ENCODE measurements at places on chromosomes 12 and 14.

DNA sequence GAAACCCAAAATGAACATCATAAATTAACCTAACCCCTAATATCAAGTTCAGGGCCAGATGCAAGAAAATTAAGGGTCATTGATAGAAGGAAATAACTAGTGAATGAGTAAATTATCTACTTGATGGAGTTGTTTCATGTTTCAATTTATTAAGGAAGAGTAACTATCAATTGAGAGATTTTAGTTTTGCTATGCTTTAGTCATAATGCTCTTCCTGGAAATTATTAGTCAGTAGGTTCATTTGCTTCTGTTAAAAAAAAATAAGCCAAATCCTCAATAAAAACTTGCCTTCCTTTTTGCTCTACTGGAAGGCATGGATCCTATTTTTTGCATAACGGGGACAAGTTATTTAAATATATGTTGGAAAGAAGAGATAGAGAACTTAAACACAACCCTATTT lies 59.0 kb upstream of the HIF1A start:
- no peak for DNase-seq

DNA sequence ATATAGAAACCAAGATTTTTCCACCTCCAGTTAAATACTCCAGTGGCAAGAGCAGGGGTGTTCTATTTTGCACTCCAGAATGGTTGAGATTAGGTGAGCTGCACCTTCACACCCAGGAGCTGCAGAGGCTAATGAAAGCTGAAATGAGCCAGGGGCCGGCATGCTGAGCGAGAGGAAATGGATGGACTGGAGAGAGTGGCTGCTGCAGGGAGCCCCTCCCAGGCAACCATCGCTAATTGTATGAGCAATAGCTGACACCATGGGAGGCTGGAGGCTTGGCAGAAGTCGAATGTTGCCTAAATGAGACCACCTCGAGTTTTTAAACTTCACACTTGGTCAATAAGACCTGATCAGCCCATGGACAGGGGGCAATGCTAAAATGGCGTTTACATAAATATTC lies 301.8 kb upstream of the TMPO start:
- no peak for DNase-seq

GRCh38 chr12:288687-289086 lies 26.1 kb upstream of the SLC6A13 start:
- no peak for DNase-seq

DNA sequence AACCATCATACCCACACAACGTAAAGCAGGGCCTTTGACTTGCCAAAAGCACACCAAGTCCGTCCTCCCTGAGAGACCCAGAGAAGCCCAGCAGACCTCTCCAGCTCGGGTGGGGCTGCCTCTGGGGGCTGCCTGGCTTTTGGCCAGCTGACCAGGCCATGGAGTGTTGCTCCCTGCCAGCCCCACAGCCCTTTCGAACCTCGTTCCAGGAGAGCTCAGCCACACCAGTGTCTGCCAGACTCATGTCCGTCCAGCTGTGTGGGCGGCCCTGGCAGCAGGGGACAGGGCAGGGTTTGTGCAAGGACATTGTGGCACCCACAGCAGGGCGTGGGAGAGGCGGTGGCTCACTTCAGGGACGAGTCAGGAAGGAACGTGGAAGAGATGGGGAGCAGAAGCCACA lies 22.6 kb upstream of the IRF2BPL start:
- DNase-seq: no peak

DNA sequence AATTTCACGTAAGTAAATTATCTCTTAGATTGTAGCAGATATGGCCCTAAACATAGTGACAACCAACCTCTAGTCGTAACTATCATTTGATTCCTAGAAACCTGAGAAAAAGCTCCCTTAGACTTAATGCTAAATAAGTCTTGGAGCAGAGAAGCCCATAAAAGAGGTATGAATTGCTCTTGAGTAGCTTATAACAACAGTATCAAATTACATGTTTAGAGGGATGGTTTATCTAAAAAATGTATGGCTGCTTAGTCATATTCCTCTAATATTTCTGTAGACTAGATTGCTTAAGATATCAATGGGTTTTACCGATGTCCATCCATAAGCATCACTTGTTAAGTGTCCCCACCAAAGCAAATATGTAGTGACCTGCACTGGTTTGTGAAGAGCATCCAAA lies 259.7 kb downstream of the NELL2 start:
- no peak for DNase-seq

DNA sequence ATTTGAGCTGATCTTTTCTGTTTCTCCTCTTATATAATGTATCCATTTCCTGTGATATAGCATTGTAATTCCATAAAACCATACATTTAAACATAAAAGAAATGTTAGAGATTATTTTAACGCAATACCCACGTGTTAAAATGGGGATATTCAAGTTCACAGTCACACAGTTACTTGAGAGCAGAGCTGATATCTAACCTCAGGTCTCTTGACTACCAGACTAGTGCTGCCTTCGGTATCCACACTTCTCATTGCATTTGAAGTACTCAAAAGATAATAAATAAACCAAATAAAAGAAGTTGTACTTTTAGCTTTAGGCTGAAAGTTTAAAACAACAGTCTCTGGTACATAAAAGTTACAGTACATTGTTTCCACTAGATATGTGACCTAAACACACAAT lies 2.9 kb downstream of the CLECL1 start:
- DNase-seq: no peak

DNA sequence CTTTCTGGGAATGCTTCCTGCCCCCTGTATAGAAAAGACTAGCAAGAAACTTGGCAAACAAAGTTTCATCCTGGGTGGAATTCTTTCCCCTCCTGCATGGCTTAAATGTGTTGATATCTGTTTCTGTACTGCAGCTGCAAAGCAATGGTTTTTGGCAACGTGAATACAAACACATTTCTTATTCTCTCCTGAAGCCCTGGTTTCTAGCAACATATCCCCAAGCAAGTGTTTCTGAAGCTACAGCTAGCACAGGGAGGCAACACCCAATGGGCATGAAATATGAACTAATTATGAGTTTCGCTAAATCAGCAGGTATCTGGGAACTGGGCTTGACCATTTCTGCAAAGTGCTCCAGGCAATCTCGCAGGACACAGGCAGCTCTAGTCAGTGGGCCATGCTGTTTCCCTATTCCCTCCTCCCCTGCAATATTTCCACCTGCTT lies 392.3 kb upstream of the TMPO start:
- no peak for DNase-seq

DNA sequence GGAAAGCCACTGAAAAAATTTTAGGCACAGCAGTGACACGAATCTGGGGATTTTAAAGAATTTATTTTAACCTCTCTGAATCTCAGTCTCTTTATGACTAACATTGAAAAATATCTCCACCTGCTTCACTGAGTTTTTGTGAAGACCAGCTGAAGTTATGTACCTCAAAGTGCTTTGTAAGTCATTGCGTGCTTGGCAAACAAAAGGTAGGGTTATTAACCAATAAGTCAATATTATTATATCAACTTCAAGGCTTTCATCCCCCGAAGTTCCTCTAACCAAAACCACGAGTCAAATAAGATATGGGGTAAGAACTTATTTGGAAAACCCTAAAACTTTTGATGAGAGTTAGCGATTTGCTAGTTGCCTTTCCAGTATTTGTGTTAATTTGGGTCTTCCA lies 62.3 kb downstream of the HSPB8 start:
- no peak for DNase-seq

DNA sequence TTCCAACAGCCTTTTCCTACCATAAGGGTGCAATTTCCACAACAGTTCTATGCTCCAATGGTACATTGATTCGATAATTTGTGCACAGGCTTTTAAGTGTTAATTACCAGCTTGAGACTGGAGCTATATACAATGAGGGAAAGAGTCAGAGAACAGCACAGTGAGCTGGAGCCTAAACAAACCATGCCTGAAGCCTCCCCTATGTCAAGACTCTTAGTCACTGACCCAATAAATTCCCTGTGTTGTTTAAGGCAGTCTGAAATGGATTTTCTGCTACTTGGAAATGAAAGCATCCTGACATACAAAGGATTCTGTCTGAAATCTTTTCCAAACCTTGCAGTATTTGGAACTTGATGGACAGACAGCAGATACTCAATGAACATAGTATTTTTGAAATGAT lies 149.0 kb downstream of the EFCAB11 start:
- DNase-seq: no peak

DNA sequence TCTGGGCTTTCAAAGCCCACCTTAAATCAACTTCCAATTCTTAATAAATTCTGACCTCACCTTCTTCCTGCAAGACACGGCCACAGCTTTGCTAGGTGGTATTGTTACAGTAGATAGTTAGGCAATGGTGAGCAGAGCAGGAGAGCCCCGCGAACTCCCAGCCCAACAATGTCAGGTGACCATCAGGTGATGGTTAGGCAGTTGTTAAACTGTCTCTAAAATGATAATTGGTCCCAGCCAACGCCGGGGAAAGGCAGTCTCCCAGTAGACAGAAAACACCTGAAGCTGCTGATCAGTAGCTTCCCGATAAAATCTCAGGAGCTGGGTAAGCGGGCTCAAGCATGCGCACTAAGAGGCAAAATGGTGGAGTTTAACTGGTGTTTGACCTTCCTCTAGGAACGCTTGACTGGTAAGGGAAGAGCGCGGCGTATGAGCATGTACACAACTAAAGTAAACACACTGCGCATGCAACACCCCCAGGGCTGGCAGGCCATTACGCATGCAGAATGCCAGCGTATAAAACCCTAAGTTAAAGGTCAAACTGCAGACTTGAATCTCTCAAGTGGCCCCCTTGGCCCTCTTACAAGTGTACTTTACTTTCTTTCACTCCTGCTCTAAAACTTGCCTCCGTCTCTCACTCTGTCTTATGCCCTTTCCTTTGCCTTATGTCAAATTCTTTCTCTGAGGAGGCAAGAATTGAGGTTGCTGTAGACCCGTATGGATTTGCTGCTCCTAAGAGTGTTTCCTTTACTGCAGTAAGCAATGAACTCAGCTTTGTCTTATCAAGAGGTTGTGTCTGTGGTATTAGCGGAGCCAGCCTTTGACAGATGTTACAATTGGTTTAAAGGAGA lies 113.5 kb downstream of the C12orf75 start:
- DNase-seq: no peak

DNA sequence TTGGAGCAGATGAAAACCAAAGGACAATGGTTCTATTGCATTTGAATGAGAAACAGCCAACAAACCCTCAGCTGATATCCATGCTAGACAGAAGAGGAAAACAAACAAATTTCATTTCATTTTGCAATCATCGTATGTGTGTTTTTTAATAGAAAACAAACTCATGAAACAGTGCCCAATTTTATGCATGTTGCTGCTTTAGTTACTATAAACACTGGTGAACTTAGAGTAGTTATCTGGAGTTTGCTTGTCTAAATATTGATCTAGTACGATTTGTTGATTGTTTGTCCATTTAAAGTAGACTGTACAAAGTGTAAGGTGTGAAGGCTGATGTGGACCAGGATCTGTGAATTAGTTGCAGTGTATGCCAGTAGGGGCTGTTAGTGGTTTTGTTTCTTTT lies 166.6 kb downstream of the KITLG start:
- DNase-seq: no peak

- DNase-seq: no peak
Measured at GRCh38 chr14:88481059-88481458, 73.7 kb downstream of the PTPN21 start.

DNA sequence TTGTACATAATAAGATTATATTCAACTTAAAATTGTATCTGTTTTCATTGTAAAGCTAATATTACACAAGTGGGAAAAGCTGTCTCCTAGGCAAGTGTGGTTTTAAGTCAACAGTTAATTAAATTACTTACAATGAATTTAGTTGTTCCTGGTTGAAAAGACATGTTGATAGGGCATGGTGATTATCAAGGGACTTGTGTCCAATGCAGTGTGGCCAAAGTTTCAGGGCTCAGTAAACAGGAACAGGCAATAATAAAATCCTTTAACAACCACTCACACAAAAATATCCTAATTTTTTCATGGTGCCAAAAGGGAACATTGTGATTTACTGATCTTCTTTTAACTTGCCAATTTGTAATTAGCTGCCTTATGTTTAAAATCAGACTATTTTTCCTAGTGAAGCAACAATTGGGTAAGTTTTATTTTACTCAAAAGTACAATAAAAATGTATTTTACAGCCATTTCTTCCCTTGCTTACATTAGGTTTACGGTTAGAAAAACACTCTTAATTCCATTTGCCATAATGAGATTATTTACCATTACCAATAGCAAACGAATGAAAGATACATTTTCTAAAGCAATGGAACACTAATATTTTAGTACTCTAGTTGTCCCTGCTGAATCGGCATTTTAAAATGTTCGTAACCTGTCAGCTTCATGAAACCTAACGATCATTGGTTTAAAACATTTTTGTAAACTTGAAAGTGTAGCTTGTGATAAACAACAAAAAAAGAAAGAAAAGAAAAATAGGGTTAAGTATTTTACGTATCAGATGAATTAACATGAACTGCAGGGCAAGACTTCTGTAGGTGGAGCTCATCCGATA lies 1.8 kb upstream of the WNK1 start:
- no peak for DNase-seq

- DNase-seq: no peak
Measured at GRCh38 chr14:68140076-68140741, 320.6 kb downstream of the RAD51B start.

DNA sequence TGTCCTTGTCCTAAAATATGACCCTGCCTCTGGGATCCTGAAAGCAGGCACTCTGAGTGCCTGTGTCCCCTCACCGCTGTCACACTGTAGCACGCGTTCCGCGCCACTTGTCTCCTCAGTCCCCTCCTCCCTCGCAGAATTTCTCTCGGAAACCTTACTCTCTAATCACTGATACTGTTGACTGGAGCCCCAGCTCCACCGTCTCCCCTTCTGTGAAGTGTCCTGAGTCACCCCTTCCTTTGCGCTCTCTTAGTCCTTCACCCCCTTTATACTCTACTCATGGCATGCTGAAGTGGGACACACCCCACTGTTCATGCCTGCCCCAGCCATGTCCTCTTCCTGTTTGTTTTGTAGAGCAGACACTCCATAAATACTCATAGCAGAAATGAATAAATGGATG lies 104.7 kb downstream of the ZNF664 start:
- no peak for DNase-seq

GRCh38 chr12:96438330-96438729 lies 38.1 kb upstream of the CDK17 start:
- DNase-seq: no peak

GRCh38 chr12:99985129-99985570 lies 414 bp upstream of the ANKS1B start:
- no peak for DNase-seq

DNA sequence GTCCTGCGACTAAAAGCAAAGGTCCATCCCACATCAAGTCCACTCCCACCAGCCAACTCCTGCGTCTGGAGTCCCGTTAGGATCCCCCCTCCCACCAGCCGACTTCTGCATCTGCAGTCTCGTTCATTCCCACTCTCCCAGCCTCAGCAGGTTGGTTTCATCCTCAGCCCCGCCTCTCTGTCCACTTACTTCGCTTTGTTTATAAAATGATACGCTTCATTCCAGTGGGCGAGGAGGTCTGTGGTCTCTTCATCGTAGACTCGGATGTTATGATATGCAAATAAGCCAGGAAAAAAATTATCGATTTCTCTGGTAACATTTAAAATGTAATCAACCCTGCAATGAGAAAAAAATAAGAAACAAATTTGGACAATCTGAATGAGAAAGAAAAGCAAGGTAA lies 56.8 kb downstream of the SSH1 start:
- no peak for DNase-seq

DNA sequence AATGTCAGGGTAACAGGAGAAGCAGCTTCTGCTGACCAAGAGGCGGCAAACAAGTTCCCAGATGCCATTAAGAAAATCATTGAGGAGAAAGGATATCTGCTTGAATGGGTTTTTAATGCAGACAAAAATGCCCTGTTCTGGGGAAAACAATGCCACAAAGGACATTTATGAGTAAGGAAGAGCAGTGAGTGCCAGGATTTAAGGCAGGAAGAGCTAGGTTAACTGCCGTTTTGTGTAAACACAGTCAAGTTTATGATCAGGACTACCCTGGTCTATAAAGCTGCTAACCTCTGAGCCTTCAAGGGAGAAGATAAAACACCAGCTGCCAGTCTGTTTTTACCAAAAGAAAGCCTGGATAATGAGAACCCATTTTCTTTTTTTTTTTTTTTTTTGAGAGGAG lies 8.5 kb downstream of the MAPKAPK5 start:
- DNase-seq: no peak
